Suprapubic skin (tissue), 4 donors: ENCODE measurements at places on chromosomes 7 and 10. TPM values are rescaled to one million over a fixed set of nuclear protein-coding genes. Genes with fewer than 3 reads are reported as not detected.

The AMPH gene
- total RNA-seq, result 2.7 TPM

The GDF2 gene
- not detected for total RNA-seq

The GARS1 gene
- total RNA-seq, result 94.7 TPM

The NPC1L1 gene
- 0.24 TPM for total RNA-seq

The BRAF gene
- total RNA-seq, result 46.2 TPM

The TLX1 gene
- total RNA-seq, result not detected
